ENCODE measurements at places on chromosomes 7 and 10. TPM values are rescaled to one million over a fixed set of nuclear protein-coding genes. Genes with fewer than 3 reads are reported as not detected.

The ADARB2 gene
- polyA plus RNA-seq, result 0.31 TPM

The NPY gene
- 15.2 TPM for polyA plus RNA-seq

The RHOBTB1 gene
- 17.8 TPM for polyA plus RNA-seq

The ABCA13 gene
- 0.03 TPM for polyA plus RNA-seq

The SERPINE1 gene
- polyA plus RNA-seq, result 9.1 TPM

The SDK1 gene
- 1.5 TPM for polyA plus RNA-seq

The SYNPO2L gene
- 0.32 TPM for polyA plus RNA-seq

The SFXN4 gene
- 102 TPM for polyA plus RNA-seq

The SEMA4G gene
- 14.1 TPM for polyA plus RNA-seq

The CCSER2 gene
- polyA plus RNA-seq, result 8.6 TPM

The KEL gene
- 0.15 TPM for polyA plus RNA-seq

The SLC18A2 gene
- 10.2 TPM for polyA plus RNA-seq

The CRYGN gene
- polyA plus RNA-seq, result not detected

The ZNF239 gene
- 6.8 TPM for polyA plus RNA-seq

The PAXIP1 gene
- polyA plus RNA-seq, result 4.1 TPM

The SPDYE2 gene
- not detected for polyA plus RNA-seq

The IQUB gene
- 0.54 TPM for polyA plus RNA-seq

The TAS2R4 gene
- polyA plus RNA-seq, result 0.56 TPM

The CDH23 gene
- 1.7 TPM for polyA plus RNA-seq

All from adrenal gland (tissue), 19 donors.